Hair follicle dermal papilla cell (primary cell): ENCODE measurements at places on chromosomes 2 and 18. TPM values are rescaled to one million over a fixed set of nuclear protein-coding genes. Genes with fewer than 3 reads are reported as not detected.

FOXD4L1 gene
- 0.12 and 0.32 TPM in 2 replicates for total RNA-seq

FAM228A gene
- total RNA-seq = 0.24 and 0.32 TPM in 2 replicates

SRSF7 gene
- total RNA-seq = 76.6 and 82.3 TPM in 2 replicates

RAB6D gene
- total RNA-seq = under 0.01 TPM in 1 of 2 replicates, not detected in the other

PSMA8 gene
- total RNA-seq = not detected in 2 replicates

CAPN13 gene
- total RNA-seq = not detected in 2 replicates

GALM gene
- 12.4 and 13.5 TPM in 2 replicates for total RNA-seq

EGR4 gene
- total RNA-seq = 0.12 TPM in 1 of 2 replicates, not detected in the other

MAP3K19 gene
- total RNA-seq = not detected in 2 replicates

HJURP gene
- 2.6 and 2.8 TPM in 2 replicates for total RNA-seq

GALR1 gene
- under 0.01 TPM in 1 of 2 replicates, not detected in the other for total RNA-seq

NR4A2 gene
- total RNA-seq = 0.49 TPM in 2 replicates

GPR39 gene
- total RNA-seq = 14.1 and 15.3 TPM in 2 replicates

CNTNAP5 gene
- total RNA-seq = 0.12 and 0.16 TPM in 2 replicates

VWA3B gene
- not detected in 2 replicates for total RNA-seq

MAB21L4 gene
- total RNA-seq = not detected in 2 replicates

TFCP2L1 gene
- total RNA-seq = 0.12 and 0.32 TPM in 2 replicates

PROKR1 gene
- not detected in 2 replicates for total RNA-seq

MFSD2B gene
- total RNA-seq = 0.12 and 0.16 TPM in 2 replicates

CYP26B1 gene
- 10.2 and 21.3 TPM in 2 replicates for total RNA-seq

SLC30A3 gene
- not detected in 2 replicates for total RNA-seq

DCDC2C gene
- not detected in 2 replicates for total RNA-seq

DCTN1 gene
- total RNA-seq = 166 and 172 TPM in 2 replicates

HES6 gene
- 1.5 and 2.1 TPM in 2 replicates for total RNA-seq

DTYMK gene
- total RNA-seq = 11.4 and 12.3 TPM in 2 replicates

IL36B gene
- not detected in 2 replicates for total RNA-seq

UGT1A10 gene
- not detected in 2 replicates for total RNA-seq

HOXD1 gene
- total RNA-seq = 1.9 and 2.9 TPM in 2 replicates

EML6 gene
- 0.65 and 3.2 TPM in 2 replicates for total RNA-seq

NEU4 gene
- not detected in 2 replicates for total RNA-seq

UGT1A7 gene
- not detected in 2 replicates for total RNA-seq

PTH2R gene
- total RNA-seq = 0.16 TPM in 1 of 2 replicates, not detected in the other

GAREM2 gene
- 3.3 and 6.8 TPM in 2 replicates for total RNA-seq

RGPD4 gene
- total RNA-seq = under 0.01 TPM in 1 of 2 replicates, not detected in the other

CNGA3 gene
- under 0.01 and 0.12 TPM in 2 replicates for total RNA-seq

FRZB gene
- 0.32 and 0.73 TPM in 2 replicates for total RNA-seq

LAMA3 gene
- total RNA-seq = 4.9 and 5.1 TPM in 2 replicates

EHD3 gene
- 86.0 and 88.4 TPM in 2 replicates for total RNA-seq

SH3RF3 gene
- total RNA-seq = 16.5 and 24.2 TPM in 2 replicates

TPO gene
- total RNA-seq = not detected in 2 replicates

SCYGR1 gene
- not detected in 2 replicates for total RNA-seq

ARHGAP15 gene
- total RNA-seq = 0.12 and 0.49 TPM in 2 replicates

TCF23 gene
- not detected in 2 replicates for total RNA-seq

ALLC gene
- not detected in 2 replicates for total RNA-seq

PSD4 gene
- total RNA-seq = 9.4 and 13.6 TPM in 2 replicates

DSG2 gene
- total RNA-seq = 0.12 and 0.49 TPM in 2 replicates

SNED1 gene
- total RNA-seq = 104 and 209 TPM in 2 replicates

DES gene
- 1.9 and 2.6 TPM in 2 replicates for total RNA-seq

TP53I3 gene
- total RNA-seq = 47.4 and 50.8 TPM in 2 replicates
